ENCODE measurements at places on chromosomes 2 and 18.

DNA sequence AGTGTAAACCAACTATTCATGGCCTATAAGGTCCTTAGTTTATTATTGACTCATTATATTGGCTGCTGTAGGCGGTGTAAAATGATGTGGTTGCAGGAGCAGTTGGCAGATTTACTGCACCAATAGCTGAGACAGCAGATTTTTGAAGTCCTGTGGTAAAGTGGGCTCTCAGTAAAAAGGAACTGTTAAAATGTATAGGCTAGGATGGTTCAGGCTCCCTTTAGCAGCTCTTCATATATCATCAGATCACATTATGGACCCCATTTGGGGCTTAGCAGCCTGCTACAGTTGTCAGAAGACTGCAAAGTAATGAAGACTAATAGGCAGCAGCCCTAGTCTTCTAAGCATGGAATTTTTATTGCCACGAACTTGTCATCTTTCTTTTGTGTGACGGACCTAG is 27.8 kb downstream of the MTX2 start:
- DNase-seq, result no peak

- DNase-seq, result no peak
Observed at GRCh38 chr2:88897715-88898114, 206.2 kb downstream of the RPIA start.

GRCh38 chr2:95333888-95334338 is 36.8 kb downstream of the KCNIP3 start:
- no peak for DNase-seq

- no peak for DNase-seq
Observed at GRCh38 chr2:226600802-226601201, 198.8 kb downstream of the IRS1 start.

GRCh38 chr2:131404753-131405152 is 40.8 kb upstream of the RAB6D start:
- no peak for DNase-seq

GRCh38 chr18:45213040-45213333 is 402.3 kb upstream of the SLC14A2 start:
- DNase-seq, result no peak

DNA sequence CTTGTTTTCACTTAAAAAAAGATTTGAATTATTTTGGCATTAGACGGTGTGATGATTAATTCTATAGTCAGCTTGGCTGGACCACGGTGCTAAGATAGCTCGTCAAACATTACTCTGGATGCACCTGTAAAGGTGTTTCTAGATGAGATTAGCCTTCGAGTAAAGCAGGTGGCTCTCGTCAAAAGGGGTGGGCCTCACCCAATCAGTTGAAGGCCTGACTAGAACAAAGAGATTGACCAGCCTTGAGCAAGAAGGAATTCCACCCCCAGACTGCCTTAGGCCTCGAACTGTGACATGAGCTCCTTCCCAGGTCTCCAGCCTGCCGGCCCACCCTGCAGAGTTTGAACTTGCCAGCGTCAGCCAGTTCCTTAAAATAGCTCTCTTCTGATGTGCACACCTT is 73.4 kb downstream of the TWIST2 start:
- no peak for DNase-seq
